ENCODE measurements at places on chromosomes 12 and 14. TPM values are rescaled to one million over a fixed set of nuclear protein-coding genes. Genes with fewer than 3 reads are reported as not detected.

The CHST11 gene
- 1.2 TPM for polyA plus RNA-seq

DNA sequence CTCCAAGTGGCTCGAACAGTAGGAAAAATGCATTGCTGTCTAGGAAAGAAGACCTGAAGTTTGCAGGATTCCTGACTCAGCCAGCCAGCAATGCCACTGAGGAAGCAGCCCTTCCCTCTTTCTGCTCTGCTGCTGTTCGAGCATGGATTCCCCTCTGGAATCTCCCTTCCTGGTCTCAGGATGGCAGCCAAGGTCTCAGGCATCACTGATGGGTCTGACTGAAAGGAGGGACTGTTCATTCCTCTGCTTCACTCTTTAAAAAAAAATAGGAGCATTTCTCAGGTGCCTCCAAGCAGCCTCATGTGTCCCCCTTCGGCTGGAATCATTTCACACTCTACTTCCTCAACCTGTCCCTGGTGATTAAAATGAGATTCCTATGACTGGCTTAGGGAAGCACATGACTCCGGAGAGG is 62.4 kb downstream of the SLC15A4 start:
- no peak for DNase-seq

- peak; percentile 28 for DNase-seq
Measured at GRCh38 chr14:44963775-44964380, 1.9 kb downstream of the TOGARAM1 start.

DNA sequence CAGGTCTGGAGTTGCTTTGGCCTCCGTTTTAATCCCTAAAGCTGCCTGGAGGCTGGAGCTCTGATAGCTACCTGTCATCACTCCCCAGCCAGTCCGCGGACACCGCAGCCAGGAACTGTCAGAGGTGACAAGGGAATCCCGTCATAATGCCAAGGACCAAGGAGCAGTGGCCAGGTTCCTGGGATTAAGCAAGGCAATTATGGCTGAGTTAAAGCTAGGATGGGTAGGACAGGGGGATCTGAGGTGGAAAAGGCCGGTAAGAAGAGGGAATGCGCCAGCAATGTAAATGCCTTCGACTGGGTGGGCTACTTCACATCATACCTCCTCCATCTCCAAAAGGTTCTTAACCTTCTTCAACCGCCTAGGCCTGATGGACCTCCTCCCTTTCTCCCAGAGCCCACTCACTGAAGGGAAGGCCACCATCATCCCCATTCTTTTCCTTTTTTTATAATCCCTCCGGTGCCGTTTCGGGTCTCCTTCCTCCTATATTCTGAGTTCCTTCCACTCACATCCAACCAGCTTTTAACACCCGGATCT is 1.9 kb downstream of the PPP1R3E start:
- DNase-seq, result peak; percentile 72

The AICDA gene
- 0.03 TPM for polyA plus RNA-seq

DNA sequence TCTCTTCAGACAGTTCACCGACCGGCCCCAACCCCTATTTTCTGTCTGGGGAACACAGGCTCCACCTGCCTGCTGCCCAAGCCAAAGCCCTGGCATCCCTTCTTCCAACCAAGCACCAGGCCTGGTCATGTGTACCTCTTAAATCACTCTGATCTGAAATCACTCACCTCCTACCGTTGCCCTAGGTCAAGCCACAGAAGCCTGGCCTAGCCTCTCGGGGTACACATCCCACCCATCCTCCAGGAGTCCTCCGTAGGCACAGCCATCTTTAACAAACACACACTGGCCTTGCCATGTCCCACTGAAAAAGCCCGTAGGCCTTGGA is 81.8 kb downstream of the IRF2BPL start:
- no peak for DNase-seq
